Bronchial epithelial cell (primary cell): ENCODE measurements at places on chromosomes 2 and 18. TPM values are rescaled to one million over a fixed set of nuclear protein-coding genes. Genes with fewer than 3 reads are reported as not detected.

C2orf92 gene
- total RNA-seq: 0.26 and 0.51 TPM in 2 replicates

LYG2 gene
- total RNA-seq: not detected in 2 replicates

RAX gene
- total RNA-seq: not detected in 2 replicates

G6PC2 gene
- total RNA-seq: not detected in 2 replicates

ASPRV1 gene
- total RNA-seq: 0.26 and 0.38 TPM in 2 replicates

NPPC gene
- not detected in 2 replicates for total RNA-seq

MROH2A gene
- total RNA-seq: not detected in 2 replicates

FAM237A gene
- not detected in 2 replicates for total RNA-seq

CGREF1 gene
- total RNA-seq: 0.26 and 0.53 TPM in 2 replicates

LRATD1 gene
- 23.2 and 27.8 TPM in 2 replicates for total RNA-seq

SH3RF3 gene
- total RNA-seq: under 0.01 and 0.51 TPM in 2 replicates

CHAC2 gene
- total RNA-seq: 5.0 and 8.8 TPM in 2 replicates

LYPD6B gene
- total RNA-seq: 14.7 and 34.2 TPM in 2 replicates

D2HGDH gene
- total RNA-seq: 10.3 and 12.7 TPM in 2 replicates

IL36G gene
- total RNA-seq: 0.51 TPM in 1 of 2 replicates, not detected in the other

SERPINB10 gene
- total RNA-seq: under 0.01 and 0.79 TPM in 2 replicates

ATL2 gene
- 139 and 163 TPM in 2 replicates for total RNA-seq

PDE1A gene
- total RNA-seq: 0.13 and 0.53 TPM in 2 replicates

PRSS56 gene
- total RNA-seq: not detected in 2 replicates

KCNE4 gene
- total RNA-seq: under 0.01 and 0.26 TPM in 2 replicates

ANKRD30BL gene
- not detected in 2 replicates for total RNA-seq

LHCGR gene
- total RNA-seq: not detected in 2 replicates
